ENCODE measurements at places on chromosomes 12 and 14.

GRCh38 chr12:79098530-79098929 lies 234.0 kb downstream of the SYT1 start:
- no peak for DNase-seq

DNA sequence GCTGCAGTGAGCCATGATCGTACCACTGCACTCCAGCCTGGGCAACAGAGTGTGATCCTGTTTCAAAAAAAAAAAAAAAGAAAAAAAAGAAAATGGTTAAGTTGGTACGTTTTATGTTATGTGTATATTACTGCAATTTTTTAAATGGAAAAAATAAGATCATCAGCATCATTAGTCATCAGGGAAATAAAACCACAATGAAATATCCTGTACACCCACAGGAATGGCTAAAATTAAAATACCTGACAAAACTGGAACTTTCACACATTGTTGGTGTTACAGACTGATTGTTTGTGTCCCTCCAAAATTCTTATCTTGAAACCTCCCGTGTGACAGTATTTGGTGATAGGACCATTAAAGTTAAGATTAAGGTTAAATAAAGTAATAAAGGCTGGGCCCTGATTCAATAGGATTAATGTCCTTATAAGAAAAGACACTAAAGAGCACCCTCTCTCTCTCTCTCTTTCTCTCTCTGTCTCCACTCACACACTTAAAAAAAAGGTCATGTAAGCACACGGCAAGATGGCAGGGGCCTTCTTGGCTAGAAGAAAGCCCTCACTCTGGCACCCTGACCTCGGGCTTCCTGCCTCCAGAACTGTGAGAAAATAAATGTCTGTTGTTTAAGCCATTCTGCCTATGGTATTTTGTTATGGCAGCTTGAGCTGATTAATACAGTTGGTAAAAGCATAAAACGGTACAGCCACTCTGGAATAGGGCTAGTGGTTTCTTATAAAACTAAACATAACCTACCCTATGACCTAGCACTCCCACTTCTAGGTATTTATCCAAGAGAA lies 48.3 kb upstream of the ZFP36L1 start:
- DNase-seq, result no peak

GRCh38 chr14:71261206-71261605 lies 353.9 kb downstream of the PCNX1 start:
- no peak for DNase-seq

GRCh38 chr12:3129301-3130056 lies 52.3 kb downstream of the TSPAN9 start:
- DNase-seq, result peak; percentile 60

DNA sequence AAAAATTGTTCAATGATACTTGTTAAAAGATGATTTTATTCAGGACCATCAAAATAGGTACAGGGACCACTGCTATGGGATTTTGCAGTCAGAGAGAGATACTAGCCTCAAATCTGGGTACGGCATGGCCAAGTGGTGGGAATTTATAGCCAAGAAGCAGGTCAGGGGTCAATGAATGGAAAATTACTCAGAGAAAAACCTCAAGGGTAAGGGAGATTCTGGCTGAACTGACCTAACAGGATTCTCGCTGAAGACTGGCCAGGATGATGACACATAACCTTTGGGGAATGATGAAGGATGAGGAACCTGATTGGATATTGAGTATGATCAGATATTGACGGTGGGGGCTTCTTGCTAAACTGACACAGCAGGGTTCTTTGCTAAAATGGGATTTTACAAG lies 32.7 kb downstream of the DEPDC4 start:
- no peak for DNase-seq

GRCh38 chr12:52132754-52133161 lies 53.3 kb downstream of the SMIM41 start:
- DNase-seq, result no peak

DNA sequence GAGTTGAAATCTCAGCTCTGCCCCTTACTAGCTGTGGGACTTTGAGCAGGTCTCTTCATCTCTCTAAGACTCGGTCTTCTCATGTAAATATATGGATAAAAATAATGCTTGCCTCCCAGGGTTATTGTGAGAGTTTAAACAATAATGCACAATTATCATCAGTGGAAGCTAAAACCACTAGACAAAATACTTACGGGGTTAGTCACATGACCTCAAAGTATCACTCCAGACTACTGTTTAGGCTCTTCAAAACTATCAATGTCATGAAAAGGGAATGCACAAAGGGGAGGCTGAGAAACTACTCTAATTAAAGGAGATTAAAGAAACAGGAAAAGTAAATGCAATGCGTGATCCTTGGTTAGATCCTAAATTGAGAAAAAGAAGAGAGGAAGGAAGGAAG lies 24.5 kb upstream of the TSPAN11 start:
- no peak for DNase-seq

GRCh38 chr12:30823156-30823699 lies 68.5 kb upstream of the CAPRIN2 start:
- DNase-seq, result no peak

GRCh38 chr14:40981247-40981646 lies 625.4 kb upstream of the LRFN5 start:
- no peak for DNase-seq

DNA sequence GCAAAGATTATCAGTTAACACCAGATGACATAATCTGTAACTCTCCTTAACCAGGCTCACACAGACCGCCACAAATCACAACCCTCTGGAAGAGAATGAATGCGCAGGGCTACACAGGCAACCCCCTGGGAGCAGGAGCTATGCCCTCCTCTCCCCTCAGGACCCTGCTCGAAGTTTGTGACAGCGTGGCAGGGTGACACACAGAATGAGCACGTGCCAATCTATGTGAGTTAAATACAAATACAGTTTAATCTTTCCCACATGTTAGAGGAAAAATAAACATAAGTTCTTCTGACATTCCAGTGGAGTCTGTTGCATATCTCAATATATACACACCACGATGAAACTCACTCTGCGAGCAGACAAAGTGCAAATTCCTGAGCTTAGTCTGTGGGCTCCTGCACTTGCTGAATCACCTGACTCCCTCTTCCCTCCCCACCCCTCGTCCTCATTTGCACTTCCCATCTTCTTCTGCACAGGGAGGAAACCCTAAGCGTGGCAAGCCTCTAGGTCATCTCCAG lies 37.6 kb downstream of the BCAT1 start:
- DNase-seq, result no peak

DNA sequence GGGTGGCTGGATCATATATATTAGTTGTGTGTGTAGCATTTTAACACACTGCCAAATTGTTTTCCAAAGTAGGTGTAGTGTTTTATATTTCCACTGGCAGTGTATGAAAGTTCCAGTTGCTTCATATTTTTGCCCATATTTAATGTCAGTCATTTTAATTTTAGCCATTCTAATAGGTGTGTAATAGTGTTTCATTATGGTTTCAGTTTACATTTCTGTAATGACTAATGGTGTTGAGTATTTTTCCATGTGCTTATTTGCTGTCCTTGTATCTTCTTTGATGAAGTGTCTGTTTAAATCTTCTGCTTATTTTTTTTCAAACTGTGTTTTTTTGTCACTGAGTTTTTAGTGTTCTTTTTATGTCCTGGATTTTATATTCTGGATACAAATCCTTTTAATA lies 8.7 kb downstream of the TBC1D15 start:
- DNase-seq, result no peak

DNA sequence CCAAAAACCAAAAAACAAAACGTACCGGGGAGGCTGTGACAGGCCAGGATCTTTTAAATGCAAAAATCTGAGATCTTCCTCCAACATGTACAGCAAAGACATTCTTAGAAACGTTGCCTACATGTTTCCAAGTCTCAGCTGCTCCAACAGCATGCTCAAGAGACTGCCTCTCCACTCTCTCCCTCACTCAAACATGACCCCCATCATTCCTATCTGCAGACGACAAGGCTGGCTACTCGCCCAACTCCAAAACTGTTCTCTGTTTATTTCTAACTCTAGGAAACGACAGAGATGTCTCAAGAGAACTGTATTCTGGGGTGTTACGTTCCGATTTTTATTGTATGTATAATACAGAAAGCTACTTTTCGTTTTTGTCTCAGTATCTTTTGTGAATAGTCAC lies 57.5 kb upstream of the TMCC3 start:
- DNase-seq, result no peak

GRCh38 chr12:25449007-25449406 lies 104.1 kb downstream of the LMNTD1 start:
- DNase-seq, result no peak

- no peak for DNase-seq
Measured at GRCh38 chr12:1289371-1290155, 298.5 kb downstream of the ERC1 start.

- no peak for DNase-seq
Measured at GRCh38 chr12:56257491-56258067, 605 bp downstream of the ANKRD52 start.

- DNase-seq, result no peak
Measured at GRCh38 chr14:51823706-51824105, 36.7 kb upstream of the GNG2 start.

GRCh38 chr12:39771456-39771855 lies 151.9 kb upstream of the ABCD2 start:
- DNase-seq, result no peak

- DNase-seq, result no peak
Measured at GRCh38 chr14:84856751-84857534, 673.0 kb upstream of the FLRT2 start.

- no peak for DNase-seq
Measured at GRCh38 chr12:93784339-93785086, 107.3 kb downstream of the CRADD start.

DNA sequence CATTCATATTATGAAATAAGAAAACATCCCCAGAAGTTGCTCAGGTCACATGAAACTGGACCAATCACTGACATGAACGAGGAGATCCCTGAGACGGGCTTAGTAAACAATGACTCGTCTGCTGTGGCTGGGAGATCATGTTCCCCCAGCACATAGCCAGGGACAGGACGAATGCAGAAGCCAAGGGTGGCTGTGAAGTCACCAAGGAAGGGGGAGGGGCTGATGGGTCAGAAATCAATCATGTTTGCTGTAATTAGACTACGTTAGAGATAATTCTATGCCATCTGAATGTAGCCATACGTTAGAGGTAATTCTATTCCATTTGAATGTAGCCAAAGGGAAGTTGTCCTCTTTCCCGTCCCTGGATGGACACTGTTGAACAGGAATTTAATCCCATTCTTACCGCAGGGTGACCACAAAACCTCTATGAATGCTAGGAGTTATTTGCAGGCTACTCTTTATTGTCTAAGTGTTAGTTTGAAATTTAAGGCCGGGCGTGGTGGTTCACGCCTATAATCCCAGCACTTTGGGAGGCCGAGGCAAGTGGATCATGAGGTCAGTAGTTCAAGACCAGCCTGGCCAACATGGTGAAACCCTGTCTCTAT lies 332.9 kb downstream of the TMEM132D start:
- no peak for DNase-seq

DNA sequence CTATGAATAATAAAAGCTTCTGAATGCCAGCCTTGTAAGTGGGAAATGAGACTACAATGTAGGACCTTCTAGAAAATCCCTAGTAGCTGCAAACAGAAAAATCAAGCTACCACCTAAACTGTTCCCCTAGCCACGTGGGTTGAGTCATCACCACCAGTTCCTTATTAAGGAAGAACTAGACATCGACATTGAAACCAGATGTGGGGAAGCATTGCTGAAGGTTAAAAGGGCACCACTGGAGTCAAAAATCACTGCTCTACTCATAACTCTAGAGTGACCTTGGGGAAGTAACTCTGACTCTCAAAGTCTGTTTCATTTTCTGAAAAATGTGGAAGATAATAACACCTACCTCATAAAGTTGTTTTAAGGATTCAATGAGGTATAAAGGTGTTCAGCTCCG lies 9.4 kb upstream of the CNIH1 start:
- DNase-seq, result no peak

DNA sequence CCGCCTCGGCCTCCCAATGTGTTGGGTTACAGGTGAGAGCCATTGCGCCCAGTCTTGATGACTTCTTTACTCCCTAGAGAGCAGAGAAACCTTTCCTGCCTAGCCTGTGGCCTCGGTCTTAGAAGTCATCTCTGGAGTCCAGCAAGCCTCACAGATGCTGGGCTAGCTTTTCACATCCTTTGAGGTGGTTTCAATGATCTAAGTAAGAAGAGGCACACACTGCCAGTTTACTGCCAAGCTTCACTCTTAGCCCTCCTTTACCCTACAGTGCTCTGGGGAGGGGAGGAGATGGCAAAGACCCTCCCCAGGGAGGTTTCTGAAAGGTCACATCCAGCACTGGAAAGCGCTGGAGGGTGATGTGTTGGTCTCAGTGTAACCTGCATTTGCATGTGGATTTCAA lies 304.8 kb downstream of the PCNX1 start:
- DNase-seq, result no peak

DNA sequence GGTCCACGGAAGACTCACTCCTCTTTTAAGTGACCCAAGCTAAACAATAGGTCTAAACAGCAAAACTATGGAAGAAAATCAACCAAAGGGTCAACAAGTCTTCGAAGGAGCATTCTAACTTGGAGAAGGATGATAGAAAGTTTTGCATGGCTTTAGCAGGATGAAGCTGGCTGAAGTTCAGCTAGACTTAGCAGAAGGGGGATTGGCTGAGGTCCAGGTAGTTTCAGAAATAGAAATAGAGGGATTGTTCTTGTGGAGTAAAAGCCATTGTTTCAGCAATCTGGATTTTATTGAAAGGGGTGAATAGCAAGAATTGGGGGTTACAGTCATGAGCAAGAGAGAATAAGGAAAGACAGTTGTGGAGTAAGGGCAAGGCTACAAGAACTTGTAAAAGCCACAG lies 84.7 kb upstream of the TSPAN8 start:
- no peak for DNase-seq

DNA sequence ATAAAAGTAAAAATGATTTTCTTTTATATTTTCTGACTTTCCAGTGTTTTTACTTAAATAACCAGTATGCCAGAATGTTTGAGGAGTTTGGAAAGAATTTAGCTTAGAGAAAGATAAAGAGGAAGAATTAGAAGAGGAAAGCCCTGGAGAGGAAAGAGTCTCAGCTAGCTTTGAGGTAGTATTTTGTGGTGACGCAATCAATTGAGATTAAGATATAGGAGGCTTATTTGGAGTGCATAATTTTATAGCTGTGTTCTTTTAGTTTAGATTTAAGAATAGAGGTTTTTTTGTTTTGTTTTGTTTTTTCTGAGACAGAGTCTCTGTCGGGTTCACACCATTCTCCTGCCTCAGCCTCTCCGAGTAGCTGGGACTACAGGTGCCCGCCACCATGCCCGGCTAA lies 18.1 kb downstream of the CLEC2B start:
- DNase-seq, result no peak

- no peak for DNase-seq
Measured at GRCh38 chr12:64627771-64628170, 17.5 kb downstream of the RASSF3 start.

GRCh38 chr12:113473942-113474341 lies 2.3 kb upstream of the LHX5 start:
- DNase-seq, result no peak

DNA sequence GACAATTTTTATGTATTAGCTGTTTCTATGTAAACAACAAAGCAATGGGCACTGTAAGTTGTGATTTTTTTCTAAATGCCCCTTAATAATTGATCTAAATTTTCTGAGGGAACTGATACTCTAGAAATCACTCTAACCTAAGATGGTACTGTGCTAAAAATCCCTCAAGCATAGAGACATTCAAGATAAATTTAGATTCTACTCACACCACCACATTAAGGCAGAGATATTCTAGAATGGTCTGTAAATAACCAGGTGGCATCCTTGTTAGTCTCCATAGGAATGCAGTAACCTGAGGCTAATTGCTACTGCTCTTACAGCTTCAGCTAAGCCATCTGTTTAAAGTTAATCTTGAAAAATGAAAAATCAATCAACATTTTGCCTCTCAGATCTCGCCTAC lies 87.3 kb downstream of the SLC41A2 start:
- DNase-seq, result no peak

Data from chondrocyte (in vitro differentiated cells).